ENCODE measurements at places on chromosomes 4 and X.

DNA sequence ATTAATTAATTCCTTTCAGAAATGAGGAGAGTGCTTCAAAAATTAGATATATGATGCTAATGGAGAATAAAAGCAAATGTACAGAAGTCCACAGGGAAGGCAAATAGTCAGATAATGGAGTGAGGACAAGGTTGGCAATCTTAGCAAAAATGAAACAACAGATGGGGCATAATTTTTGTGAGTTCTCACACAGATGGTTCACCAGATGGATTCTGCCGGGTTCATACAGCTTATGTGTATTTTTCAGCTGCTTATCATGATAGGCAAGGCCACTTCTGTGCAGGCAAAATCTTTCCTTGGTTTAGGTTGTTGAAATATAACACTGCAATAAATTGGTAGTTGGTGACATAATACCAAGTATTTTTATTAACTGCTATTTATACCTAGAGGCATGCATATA is 1539.0 kb upstream of the IGFBP7 start:
- DNase-seq: no peak

DNA sequence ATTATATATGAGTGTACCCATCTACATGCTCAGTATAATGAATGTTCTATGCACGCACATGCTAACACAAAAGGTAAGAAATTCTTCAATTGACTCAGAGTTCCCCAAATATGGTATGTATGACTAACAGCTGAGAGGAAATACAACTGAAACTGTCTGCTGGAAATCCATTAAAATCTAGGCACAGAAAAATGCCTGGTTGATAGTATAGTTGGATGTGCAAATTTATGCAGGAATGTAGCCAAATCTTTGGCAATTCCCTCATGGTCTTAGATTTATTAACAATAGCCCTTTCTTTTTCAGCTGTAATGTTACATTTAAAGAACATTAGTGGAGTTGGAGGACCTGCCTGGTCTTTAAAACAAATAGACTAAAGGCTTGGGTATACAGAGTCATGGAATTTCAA is 5.5 kb downstream of the CAMK2D start:
- DNase-seq: no peak

DNA sequence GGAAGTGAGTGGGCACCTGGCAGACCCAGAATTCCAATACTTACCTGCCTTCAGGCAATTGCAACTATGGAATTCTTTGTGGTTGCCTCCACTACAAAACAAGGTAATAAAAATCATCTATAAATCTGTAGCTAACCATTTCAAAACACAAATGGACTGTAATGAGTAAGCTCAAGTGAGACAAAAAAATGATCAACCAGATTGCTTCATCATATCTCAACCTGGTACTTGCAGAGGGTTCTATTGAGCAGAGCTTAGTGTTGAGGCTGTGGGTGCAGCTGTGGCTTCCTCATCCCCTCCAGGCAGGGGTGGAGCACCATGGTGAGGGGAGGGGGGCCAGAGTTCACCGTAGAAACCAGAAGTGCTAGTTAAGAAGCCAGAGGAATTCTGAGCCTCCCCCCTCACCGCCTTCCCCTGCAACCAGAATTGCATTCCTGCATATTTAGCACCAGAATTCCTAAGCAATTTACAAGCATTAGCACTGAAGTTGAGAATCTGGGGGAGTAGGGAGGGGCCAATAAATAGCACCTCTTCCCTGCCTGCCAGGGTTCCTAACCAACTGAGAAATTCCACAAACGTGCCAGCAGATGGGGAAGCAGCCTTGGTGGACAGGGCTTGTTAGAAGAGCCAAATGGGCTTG is 11.5 kb downstream of the CTAG1A start:
- DNase-seq: no peak

DNA sequence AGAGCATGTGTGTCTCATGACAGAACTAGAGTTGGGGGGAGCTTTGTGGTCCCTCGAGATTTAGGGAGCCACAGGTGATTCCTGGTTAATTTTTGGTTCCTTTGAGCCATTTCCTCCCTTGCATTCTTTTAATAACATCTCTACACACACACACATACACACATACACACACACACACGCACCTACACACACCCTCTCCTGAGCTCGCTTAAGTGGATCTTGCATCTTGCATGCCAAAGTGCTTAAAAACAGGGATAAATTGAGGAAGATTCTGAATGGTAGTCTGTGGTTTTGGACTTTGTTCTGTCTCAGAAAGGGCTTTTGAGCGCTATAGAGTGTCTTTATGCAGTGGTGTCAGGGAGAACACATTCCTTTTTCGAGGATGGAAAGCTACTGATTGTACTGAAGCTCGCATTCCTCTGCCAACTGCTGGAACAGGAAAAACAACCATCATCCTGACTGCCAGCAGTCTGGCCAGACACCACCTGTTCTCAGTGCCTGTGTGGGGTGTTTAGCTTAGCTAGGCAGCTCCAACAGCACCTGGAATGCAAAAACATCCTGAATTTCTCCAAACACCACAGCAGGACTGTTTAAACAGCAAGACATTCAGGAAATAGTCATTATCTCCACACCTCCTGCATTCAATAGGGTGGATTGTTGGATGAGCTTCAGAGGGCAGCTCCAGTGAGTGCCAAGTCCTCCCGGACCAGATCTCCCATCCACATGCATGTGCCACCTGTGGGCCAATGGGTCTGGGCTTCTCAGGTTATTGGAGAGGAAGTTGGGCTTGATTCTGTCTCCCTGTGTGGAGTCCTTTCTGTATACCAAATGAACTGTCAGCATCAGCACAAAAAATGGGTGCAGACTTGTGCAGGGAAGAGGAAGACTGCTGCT is 21.9 kb upstream of the IGFBP7 start:
- no peak for DNase-seq

DNA sequence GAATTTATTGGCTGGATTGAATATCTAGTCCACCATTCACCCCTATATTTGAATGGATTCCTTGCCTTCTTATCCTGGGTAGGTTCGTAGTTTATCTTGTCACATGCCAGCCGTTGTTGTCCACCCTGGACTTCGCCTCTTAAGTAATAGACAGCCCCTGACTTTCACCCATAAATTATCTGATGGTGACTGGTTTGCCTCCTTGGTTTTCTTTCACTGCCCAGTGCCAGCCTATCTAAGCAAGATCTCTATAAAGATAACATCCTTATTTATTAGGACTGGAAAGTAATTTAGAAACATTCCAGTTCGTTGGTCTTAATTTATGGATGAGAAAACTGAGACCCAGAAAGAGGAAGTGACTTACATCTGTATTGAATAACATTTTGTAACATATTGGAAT is 410.3 kb downstream of the RPA4 start:
- DNase-seq: no peak

- no peak for DNase-seq
Measured at GRCh38 chr4:68987007-68987406, 35.4 kb upstream of the UGT2A3 start.

All from AG09319 (cell line).